ENCODE measurements at places on chromosomes 11 and 22.

DNA sequence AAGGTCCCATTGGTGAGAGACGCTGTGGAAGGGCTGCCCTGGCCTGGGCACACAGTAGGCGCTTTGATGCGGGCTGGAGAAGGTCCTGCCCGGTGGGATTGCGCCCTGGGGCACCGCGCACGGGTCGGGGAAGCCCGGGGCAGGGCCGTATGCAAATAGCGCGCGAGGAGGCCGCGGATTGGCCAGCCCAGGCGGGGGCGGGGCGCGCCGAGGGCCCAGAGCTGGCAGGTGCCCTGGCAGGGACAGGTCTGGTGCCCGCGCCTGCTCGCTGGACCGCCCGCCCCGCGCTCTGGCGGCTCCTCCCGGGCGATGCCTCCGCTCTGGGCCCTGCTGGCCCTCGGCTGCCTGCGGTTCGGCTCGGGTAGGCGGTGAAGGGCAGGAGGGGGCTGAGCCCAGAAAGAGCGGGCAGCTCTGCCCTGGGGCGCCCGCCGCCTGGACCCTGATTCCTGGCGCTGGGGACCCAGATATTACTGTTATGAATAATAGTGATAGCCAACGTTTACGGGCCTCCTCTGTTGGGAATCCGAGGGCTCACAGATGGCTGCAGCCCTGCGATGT is at the start of gene UPK3A:
Gene UPK3A (plus strand): TSS at position 245 of the 558 bp plus-strand sequence. CDS start 65 bp downstream, at position 310.
- no peaks in the 10 kb centered on the region for H3K36me3 ChIP-seq
- peaks cover 10% of the 10 kb centered on the region for H3K4me1 ChIP-seq
- peaks cover 52% of the 10 kb centered on the region for H3K27me3 ChIP-seq
- no peak within 1 kb of the TSS for H3K27ac ChIP-seq
- H3K4me3 ChIP-seq: no peak within 1 kb of the TSS

GRCh38 chr11:70186936-70187335 is 16.2 kb upstream of the FADD start:
- no peak overlapping the region for H3K27ac ChIP-seq
- DNase-seq: no peak
- no peak overlapping the region for H3K4me3 ChIP-seq
- H3K27me3 ChIP-seq: peaks cover 47% of the 10 kb centered on the region
- H3K36me3 ChIP-seq: no peaks in the 10 kb centered on the region

GRCh38 chr11:15875943-15876342 is 480.4 kb downstream of the SOX6 start:
- peaks cover 31% of the 10 kb centered on the region for H3K27me3 ChIP-seq
- no peaks in the 10 kb centered on the region for H3K36me3 ChIP-seq
- no peaks in the 10 kb centered on the region for H3K4me1 ChIP-seq
- H3K4me3 ChIP-seq: no peak overlapping the region
- no peak for DNase-seq

DNA sequence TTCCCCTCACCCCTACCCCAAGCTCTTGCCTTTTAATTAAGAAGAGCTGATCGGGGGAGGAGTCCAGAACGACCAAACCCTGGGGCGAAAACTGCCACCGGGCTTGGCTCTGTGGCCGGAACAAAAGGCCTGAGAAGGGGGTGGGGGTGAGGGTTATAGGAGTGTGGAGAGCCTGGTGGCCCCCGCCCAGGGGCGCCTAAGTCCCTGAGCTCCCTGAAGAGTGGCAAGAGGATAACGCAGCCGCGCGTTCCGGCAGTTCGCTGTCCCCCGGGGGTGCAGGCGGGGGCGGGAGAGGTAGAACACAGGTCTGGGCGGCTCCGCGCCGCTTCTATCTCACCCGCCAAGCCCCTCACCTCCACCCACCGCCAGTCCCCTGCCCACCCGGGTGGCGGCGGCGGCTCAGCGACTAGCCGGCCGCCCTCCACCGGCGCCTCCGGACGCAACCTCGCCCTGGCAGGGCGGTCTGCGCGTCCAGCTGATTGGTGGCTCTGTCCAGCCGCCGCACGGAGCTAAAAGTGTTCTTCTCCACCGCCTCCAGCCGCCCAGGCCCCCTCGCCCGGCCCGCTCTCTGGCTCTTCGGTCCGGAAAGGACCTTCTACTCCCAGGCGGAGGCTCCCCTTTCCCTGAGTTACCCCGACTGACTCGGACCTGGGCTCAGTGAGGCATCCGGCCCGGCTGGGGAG is 18.7 kb upstream of the BDNF start:
- H3K4me3 ChIP-seq: peak overlapping the region; percentile 69
- DNase-seq: peak; percentile 82
- H3K4me1 ChIP-seq: peaks cover 21% of the 10 kb centered on the region

- peak; percentile 17 for DNase-seq
- no peaks in the 10 kb centered on the region for H3K27me3 ChIP-seq
- no peak overlapping the region for H3K4me3 ChIP-seq
Measured at GRCh38 chr11:44223238-44223637, 86.7 kb downstream of the ALX4 start.

- peaks cover 2% of the 10 kb centered on the region for H3K4me1 ChIP-seq
- H3K27me3 ChIP-seq: no peaks in the 10 kb centered on the region
- peaks cover 3% of the 10 kb centered on the region for H3K36me3 ChIP-seq
- H3K4me3 ChIP-seq: no peak overlapping the region
- no peak overlapping the region for H3K27ac ChIP-seq
- peak; percentile 9 for DNase-seq
Measured at GRCh38 chr11:134741453-134742223, 329.6 kb upstream of the B3GAT1 start.

- no peaks in the 10 kb centered on the region for H3K27me3 ChIP-seq
- no peak overlapping the region for H3K27ac ChIP-seq
- H3K36me3 ChIP-seq: no peaks in the 10 kb centered on the region
- peak; percentile 6 for DNase-seq
Measured at GRCh38 chr11:110762590-110762989, 50.4 kb upstream of the ARHGAP20 start.

GRCh38 chr11:85930879-85931366 is 75.7 kb downstream of the CCDC83 start:
- H3K4me3 ChIP-seq: no peak overlapping the region
- DNase-seq: no peak
- H3K4me1 ChIP-seq: no peaks in the 10 kb centered on the region
- no peak overlapping the region for H3K27ac ChIP-seq
- H3K27me3 ChIP-seq: no peaks in the 10 kb centered on the region

DNA sequence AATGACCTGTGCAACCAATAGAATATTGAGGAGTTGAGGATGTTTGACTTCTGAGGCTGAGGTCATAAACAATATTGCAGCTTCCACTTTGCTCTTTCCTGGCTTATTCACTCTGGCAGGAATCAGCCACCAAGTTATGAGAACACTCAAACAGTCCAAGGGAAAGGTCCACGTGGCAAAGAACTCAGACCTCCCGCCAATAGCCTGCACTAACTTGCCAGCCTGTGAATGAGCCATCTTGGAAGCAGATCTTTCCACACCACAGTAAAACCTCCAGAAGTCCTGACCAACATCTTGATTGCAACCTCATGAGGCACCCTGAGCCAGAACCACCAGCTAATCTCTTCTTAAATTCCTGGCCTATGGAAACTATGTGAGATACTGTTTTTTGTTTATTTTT is 22.7 kb upstream of the PICALM start:
- peak; percentile 62 for DNase-seq
- no peak overlapping the region for H3K27ac ChIP-seq
- H3K4me3 ChIP-seq: no peak overlapping the region
- H3K27me3 ChIP-seq: no peaks in the 10 kb centered on the region

DNA sequence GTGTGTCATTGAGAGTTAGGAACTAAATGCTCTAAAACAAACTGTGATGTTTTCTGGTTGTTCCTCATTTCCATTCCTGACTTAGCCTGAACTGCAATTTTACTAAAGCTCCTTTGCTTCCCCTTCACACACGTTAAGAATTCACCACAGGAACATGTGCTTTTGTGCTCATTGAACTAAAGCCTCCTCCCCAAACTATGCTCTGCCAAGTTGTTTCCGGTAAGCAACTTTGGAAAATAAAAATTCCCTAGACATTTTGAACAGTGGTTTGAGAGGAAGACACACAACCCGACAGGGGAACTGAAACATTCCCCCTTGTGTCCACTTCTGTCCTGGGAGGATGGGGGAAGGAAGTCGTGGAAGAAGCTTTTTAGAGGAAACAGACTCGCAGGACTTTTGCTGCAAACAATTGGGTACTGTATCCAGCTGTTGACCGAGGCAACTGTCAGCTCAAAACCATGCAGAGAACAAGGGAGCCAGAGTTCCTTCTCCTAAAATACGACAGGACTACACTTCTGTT is 66.9 kb downstream of the GAB2 start:
- peak overlapping the region; percentile 63 for H3K4me3 ChIP-seq
- no peaks in the 10 kb centered on the region for H3K27me3 ChIP-seq
- no peaks in the 10 kb centered on the region for H3K36me3 ChIP-seq

DNA sequence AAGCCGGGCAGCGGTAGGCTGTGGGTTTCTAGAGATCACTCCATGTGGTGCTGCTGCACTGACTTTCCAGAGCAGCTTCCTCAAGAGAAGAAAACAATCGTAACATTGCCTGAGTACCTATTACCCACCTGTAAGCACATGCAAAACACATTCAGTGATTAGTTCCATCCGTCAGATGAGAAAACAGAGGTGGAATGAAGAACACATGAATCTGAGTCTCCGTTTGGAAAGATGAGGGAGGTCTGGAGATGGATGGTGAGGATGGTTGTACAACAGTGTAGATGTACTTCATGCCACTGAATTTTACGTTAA is 7.5 kb upstream of the SLCO2B1 start:
- no peak overlapping the region for H3K4me3 ChIP-seq
- H3K27ac ChIP-seq: peak overlapping the region; percentile 64
- no peak for DNase-seq
- no peaks in the 10 kb centered on the region for H3K27me3 ChIP-seq
- H3K36me3 ChIP-seq: no peaks in the 10 kb centered on the region

DNA sequence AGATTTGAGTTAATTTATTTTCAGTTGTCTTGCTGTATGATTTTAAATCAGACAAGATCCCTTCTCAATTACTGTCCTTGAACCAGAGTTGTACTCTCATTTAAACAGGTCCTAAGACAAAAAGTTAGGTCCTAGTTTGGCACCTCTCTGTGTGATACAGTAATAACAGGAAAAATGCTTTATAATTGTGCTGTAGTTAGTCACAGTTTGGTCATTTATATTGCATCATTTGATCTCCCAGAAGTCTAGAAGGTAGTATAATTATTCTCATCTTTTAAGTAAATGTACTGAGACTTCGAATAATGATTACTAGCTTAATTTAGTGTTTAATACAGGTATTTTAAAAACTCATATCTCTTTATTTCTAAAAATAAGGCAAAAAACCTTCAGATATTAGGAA is 18.1 kb upstream of the LUZP2 start:
- no peaks in the 10 kb centered on the region for H3K36me3 ChIP-seq
- H3K4me3 ChIP-seq: no peak overlapping the region
- DNase-seq: no peak

GRCh38 chr22:47533961-47534803 is 771.7 kb downstream of the TBC1D22A start:
- no peak overlapping the region for H3K27ac ChIP-seq
- H3K27me3 ChIP-seq: no peaks in the 10 kb centered on the region
- H3K4me1 ChIP-seq: no peaks in the 10 kb centered on the region

DNA sequence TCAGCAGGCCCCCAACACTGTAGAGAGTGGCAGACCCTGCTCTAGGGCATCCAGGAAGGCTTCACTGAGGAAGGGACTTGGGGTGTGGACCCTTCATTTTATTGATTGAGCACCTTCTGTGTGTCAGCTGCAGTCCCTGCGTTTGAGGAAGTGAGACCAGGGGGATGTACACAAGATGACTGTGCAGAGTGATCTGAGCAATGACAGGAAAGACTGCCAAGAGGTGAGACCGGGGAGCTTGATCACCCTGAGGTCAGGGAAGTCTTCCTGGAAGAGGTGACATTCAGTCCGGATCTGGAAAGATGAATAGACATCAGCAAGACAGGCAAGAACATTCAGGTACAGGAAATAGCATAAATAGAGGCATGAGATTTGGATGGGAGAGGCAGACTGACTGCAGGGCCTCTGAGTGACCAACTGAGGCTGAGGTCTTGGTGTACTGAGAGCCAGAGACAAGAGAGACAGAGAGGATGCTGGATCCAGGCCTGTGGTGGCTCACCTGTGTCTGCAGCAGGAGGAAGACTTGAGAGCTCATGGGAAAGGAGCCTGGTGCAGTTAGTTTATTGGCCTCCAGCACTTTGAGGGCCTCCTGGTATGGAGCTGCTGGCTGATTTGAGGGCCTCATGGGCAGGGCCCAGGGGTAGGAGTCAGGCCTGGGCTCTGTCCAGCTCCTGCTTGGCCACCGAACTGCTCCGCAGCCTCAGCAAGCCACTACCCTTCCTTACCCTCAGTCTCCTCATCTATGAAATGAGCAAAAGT is 5.2 kb downstream of the DGAT2 start:
- no peaks in the 10 kb centered on the region for H3K36me3 ChIP-seq
- H3K4me1 ChIP-seq: peaks cover 2% of the 10 kb centered on the region
- H3K27ac ChIP-seq: no peak overlapping the region
- H3K4me3 ChIP-seq: no peak overlapping the region
- DNase-seq: no peak

DNA sequence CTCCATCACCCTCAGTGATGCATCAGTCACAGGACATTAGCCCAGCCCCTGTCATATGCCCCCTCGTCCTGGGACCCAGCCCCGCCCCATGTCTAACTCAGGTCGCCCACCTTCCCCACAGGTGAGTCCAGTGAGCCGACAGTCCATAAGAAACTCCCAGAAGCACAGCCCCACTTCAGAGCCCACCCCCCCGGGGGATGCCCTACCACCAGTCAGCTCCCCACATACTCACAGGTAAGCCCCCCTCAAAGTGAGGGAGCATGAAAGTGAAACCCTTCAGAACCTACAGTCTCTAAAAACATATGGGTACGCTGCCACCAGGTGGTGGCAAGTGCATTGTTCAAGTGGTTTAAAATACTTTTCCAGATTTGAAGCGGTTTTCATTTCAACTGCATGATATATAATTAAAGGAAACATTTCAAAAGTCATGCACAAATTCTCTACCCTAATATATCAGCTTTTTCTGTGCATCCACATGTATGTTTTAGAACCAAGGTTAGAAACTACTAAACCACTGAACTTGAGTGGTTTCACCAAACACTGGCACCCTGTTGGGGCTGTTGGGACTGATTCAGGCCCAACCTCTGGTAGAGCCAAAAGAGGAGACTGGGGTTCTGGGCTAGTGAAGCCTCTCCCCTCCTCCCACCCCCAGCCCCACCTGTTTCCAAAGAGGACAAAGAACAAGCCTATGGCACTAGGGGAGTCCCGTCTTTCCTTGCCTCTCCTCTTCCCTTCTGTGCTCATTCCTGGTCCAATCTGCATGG is 17.3 kb downstream of the EPS8L2 start:
- H3K27me3 ChIP-seq: no peaks in the 10 kb centered on the region
- H3K36me3 ChIP-seq: peaks cover 87% of the 10 kb centered on the region
- no peak overlapping the region for H3K4me3 ChIP-seq
- peak; percentile 64 for DNase-seq

- DNase-seq: no peak
- no peak overlapping the region for H3K27ac ChIP-seq
- H3K36me3 ChIP-seq: no peaks in the 10 kb centered on the region
Measured at GRCh38 chr22:48858121-48858520, 969.6 kb downstream of the BRD1 start.

GRCh38 chr11:1655168-1656060 is 25.8 kb downstream of the KRTAP5-5 start:
- H3K36me3 ChIP-seq: no peaks in the 10 kb centered on the region
- no peak overlapping the region for H3K4me3 ChIP-seq
- peaks cover 76% of the 10 kb centered on the region for H3K27me3 ChIP-seq
- peaks cover 12% of the 10 kb centered on the region for H3K4me1 ChIP-seq
- no peak for DNase-seq
